CD4-positive, alpha-beta T cell treated with Interleukin-4 for 1 hour (primary cell): ENCODE measurements at places on chromosomes 2 and 18.

DNA sequence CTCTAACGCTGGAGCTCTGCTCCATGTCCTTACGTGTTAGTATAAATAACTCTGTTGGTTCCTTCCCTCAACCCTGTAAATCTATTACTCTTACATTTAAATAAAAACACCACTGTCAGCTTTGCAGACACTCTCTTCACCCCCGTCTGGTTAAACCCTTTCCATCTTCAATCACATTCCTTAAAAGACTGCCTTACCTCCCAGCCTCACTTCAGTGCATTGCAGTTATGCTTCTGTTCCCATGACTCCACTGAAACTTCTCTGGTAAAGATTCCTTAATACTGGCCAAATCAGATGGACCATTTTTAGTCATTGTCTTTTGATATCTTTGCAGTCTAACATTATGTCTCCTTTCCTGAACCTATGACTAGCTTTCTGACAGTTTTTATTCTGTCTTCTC is 61.7 kb downstream of the EML4 start:
- DNase-seq = no peak

GRCh38 chr18:26579941-26580618 is 31.7 kb upstream of the KCTD1 start:
- DNase-seq = no peak

DNA sequence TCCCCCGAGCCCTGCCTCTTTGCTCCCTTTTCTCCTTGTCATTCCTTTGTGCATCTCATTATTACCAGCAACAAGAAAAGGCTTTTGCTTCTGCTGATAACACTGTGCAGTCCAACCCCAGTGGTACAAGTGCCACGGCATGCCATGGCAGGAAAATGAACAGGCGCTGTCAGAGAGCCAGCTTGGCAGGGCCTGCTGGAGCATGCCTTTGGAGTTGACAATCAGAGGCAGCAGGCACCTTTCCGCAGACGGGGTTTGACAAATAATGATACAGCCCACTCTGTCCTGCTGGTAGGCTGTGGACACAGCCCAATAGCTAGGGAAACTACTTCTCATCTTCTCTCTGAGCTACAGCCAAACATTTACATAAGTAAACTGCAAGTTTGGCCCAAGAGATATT is 243.9 kb upstream of the LRRTM1 start:
- no peak for DNase-seq

DNA sequence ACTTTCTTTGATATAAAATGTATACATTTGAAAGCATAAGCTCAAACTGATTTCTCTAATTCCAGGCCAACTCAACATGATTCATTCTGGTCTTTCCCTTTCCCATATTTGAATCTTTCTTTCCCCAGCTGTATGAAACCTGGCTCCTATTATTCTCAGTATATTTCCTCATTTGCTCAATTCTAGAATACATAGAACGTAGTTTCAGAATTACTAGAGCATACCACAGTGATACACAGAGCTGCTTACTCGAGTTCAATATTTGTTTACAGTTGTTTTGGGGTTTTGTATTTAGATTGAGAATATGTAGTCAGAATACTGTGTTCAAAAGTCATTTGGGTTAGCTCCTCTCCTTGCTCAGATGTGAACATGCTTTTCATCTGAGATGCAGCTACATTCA is 43.0 kb downstream of the TNFRSF11A start:
- DNase-seq = no peak

GRCh38 chr2:73266061-73266901 is 18.0 kb downstream of the FBXO41 start:
- DNase-seq = no peak

DNA sequence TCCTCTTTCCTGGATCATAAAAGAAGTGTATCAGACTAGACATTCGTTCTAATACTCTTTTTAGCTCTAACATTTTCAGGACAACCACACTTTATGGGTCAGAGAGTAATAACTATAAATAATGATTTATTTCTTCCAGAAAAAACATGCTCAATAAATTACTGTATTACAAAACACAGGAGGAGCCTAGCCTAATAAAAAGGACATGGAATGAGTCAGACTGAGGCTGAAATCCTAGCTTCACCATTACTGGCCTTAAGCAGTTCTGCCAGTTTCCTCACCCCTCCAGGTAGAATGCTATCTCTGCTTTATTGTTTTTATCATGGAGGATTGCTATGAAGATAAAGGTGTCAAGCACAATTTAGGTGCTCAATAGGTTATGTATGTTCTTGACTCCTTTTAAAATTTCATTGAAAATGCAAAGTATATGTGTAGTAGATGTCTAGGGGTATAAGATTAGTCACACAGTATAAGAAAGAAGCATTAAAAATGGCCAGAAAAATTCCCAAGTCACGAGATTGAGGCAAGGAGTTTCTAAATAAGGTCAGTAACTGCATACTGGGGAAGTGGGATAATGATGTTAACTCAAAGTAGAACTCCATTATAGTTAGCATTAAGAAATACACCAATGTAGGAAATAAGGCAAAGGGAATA is 105.5 kb upstream of the NEUROD1 start:
- DNase-seq = no peak

DNA sequence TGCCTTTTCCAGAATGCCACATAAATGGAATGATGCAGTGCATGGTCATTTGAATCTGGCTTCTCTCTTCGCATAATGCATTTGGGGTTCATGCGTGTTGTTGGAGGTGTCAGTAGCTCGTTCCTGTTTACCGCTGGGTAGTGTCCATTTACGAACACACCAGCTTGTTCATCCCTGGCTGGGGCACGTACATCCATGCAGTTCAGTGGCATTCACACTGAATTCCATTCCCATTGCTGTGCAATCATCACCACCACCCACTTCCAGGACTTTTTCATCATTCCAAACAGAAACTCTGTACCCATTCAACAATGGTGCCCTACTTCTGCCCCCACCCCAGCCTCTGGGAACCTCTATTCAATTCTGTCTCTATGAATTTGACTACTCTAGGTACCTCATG is 14.7 kb upstream of the CIDEA start:
- DNase-seq = no peak

GRCh38 chr2:235692671-235693171 is 198.9 kb downstream of the AGAP1 start:
- no peak for DNase-seq

GRCh38 chr2:44135771-44136170 is 32.9 kb upstream of the PPM1B start:
- no peak for DNase-seq
